Type B pancreatic cell (in vitro differentiated cells): ENCODE measurements at places on chromosomes 4 and X.

- DNase-seq, result no peak
Measured at GRCh38 chr4:78612398-78613178, 61.0 kb downstream of the ANXA3 start.

- DNase-seq, result no peak
Measured at GRCh38 chrX:23331701-23332100, 2.9 kb upstream of the PTCHD1 start.

DNA sequence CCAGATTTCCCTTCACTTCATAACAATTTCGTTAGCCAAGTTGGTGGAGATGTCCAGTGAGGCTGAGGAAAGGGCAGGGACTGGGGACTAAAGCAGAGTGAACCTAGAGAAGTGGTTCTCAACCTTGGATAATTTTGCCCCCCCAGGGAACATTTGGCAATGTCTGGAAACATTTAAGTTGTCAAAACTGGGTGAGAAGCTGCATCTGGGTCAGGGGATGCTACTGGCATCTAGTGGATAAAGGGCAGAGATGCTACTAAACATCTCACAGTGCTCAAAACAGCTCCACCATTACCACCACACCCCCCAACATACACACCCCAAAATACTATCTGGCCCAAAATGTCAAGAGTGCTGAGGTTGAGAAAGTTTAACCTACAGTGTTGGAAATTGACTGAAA, 32.0 kb upstream of the FGF16 start:
- DNase-seq, result no peak

- DNase-seq, result no peak
Measured at GRCh38 chr4:35939751-35940150, 304.6 kb downstream of the ARAP2 start.

DNA sequence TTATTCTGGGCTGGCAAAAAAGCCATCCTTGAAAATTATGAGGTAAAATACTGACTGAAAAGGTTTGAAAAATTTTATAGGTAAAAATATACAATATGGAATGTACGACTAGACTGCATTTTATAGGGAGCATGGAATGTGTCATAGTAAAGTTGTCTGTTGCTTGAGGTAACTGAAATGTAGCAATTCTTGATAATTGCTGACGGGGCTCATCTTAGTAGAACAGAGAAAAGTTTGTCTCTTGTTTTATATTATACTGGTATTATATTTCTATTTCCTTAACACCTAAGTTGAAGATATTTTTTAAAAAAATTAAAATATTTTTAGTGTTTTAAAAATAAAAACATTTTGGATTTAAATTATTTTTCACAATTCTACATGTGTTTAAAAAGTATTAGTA, 11.0 kb downstream of the GRIA2 start:
- no peak for DNase-seq

- no peak for DNase-seq
Measured at GRCh38 chr4:159009521-159009920, 93.4 kb upstream of the RAPGEF2 start.

DNA sequence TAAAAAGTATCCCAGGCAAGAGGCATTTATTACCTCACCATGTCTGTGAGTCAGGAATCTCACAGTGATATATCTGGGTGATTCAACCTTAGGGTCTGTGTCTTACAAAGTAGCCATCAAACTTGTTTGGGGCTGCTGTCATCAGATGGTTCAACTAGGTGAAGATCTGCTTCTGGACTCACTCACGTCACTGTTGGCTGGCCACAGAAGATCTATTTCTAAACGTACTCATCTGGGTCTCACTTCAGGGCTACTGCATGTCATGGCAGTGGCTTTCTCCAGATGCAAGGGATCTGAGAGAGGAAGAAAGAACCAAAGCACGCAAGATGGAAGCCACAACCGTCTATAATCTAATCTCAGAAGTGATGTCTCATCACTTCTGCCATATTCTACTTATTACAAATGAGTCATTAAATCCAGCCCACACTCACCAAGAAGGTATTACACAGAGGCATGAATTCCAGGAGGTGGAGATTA, 267.8 kb upstream of the ANKRD50 start:
- no peak for DNase-seq

- DNase-seq, result no peak
Measured at GRCh38 chr4:113209153-113209552, 159.7 kb downstream of the ANK2 start.

DNA sequence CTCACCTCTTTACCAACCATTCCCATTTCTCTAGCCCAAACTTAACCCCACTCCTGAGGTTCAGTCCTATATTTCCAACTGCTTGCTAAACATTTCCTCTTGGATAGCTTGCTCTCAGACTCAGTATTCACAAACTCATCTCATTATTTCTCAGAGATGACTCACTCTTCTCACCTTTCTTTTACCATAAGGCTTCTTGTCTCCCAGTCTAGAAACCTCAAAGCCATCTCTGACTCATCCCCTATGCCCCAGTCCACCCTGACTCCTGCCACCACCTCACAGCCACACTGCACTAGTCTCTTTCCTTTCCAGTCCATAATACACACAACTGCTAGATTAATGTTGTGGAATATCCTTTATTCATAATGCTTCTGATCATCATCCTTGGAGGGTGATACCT, 4.8 kb downstream of the FRMPD3 start:
- no peak for DNase-seq

DNA sequence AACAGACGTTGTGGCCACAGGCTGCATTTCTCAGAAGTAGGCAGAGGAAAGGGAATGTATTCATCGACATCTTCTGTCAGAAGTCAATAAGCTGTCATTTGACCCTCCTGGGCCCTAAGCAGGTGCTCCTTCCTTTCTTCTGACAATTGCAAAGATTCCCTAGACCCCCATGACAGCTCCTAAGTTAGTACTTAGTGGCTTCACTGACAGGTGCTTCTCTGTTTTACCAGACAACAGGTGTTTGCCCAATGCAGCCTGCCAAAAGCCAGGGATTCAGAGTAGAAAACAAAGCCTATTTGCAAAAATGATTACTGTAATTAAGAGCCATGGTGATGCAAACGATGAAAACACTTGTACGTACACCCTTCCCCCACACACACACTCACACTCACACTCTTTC, 7.5 kb upstream of the FGF5 start:
- no peak for DNase-seq

DNA sequence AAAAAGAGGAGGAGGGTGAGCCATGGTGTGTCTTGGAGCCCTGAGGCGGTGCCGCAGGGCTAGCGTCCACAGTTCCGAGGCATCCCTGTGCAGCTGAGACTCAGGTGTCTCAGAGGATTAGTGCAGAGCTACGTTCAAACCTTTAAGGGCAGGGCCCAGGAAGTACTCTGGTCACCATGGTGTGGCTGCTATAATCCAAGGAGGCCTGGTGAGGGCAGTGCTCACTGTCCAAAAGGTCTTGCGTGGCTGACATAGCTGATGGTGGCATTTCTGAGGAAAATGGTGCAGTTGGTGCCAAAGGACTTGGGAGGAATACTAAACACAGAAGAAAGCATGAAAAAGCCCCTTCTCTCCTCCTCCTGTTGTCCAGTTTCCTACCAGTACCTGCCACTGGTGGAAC, 146.9 kb downstream of the DCHS2 start:
- DNase-seq, result no peak

DNA sequence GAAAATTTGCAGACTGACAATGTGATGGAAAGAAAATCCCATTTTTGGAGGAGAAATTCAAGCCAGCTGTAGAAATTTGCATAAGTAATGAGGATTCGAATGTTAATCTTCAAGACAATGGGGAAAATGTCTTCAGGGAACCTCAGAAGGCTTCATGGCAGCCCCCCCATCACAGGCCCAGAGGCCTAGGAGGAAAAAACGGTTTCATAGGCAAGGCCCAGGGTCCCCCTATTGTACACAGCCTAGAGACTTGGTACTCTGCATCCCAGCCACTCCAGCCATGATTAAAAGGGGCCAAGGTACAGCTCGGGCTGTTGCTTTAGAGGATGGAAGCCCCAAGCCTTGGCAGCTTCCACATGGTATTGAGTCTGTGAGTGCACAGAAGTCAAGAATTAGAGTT, 303.6 kb upstream of the PCDH7 start:
- no peak for DNase-seq

DNA sequence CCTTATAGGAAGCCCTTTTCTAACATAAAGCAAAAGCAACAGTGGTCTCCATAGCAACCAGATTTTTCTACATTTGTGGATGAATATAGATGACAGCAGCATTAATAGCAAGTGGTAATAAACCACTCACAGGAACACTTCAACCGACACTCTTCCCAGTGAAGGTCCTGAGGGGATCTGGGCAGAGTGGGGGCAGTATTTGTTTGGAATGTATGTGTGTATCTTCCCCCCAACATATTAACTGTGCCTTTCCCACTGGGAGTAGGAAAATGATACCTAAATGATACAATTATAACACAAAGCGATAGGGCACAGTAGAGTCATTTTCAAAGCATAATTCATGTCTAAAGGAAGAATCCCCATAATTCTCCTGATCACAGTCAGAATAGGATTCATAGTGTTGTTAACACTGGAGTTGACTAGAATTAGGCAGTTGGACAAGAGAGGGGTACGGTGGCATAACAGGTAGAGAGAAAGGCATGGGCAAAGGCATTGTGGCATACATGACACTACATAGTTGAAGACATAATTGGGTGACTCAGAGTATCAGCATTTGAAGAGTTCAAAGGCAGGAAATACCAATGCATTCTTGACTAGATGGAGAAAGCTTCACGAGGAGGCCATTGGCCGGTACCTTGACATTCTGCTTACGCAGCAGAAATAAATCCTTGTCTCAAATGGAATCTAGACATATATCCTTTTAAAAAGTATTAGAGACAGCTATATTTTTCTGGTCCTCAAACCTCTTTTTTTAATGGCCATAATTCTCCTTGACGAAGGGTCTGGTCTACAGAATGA, 15.2 kb downstream of the CAPN6 start:
- DNase-seq, result no peak

DNA sequence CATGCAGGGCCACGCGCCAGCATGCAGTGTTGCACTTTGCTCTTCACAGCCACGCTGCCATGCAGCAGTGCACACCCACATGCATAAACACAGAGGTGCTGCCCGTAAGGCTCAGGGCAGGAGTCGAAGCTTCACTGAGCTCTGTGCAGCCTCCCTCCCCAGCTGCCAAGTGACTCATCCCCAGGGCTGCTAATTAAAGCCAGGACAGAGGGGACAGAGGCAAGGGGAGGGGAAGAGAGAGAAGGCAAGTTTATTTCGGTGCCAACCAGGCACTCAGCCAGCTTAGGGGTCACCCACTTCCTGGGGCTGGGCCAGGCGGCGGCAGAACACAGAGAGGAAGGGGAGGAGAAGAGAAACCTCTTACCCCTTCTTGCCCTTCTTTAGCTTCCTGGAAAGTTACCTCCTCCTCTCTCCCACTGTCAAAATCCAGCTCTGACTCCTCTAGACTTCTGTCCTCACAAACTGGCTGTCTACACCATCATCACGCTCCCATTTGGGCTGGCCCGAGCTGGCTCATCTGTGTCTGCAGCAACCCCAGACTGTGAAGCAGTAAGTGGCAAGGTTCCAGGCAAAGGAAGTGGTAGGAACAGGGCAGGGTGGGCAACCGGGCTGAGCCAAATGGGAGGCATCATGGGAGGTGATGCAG, 6.2 kb upstream of the IQSEC2 start:
- no peak for DNase-seq

DNA sequence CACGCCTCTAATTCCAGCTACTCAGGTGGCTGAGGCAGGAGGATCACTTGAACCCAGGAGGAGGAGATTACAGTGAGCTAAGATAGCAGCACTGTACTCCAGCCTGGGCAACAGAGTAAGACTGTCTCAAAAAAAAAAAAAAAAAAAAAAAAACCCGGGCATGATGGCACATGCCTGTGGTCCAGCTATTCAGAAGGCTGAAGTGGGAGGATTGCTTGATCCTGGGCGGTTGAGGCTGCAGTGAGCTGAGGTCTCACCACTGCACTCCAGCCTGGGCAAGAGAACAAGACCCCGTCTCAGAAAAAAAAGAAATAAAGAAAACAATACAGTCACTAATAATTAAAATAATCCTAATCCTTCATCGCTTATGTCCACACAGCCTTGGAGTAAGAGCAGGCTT, 68.1 kb downstream of the APBB2 start:
- DNase-seq, result no peak

DNA sequence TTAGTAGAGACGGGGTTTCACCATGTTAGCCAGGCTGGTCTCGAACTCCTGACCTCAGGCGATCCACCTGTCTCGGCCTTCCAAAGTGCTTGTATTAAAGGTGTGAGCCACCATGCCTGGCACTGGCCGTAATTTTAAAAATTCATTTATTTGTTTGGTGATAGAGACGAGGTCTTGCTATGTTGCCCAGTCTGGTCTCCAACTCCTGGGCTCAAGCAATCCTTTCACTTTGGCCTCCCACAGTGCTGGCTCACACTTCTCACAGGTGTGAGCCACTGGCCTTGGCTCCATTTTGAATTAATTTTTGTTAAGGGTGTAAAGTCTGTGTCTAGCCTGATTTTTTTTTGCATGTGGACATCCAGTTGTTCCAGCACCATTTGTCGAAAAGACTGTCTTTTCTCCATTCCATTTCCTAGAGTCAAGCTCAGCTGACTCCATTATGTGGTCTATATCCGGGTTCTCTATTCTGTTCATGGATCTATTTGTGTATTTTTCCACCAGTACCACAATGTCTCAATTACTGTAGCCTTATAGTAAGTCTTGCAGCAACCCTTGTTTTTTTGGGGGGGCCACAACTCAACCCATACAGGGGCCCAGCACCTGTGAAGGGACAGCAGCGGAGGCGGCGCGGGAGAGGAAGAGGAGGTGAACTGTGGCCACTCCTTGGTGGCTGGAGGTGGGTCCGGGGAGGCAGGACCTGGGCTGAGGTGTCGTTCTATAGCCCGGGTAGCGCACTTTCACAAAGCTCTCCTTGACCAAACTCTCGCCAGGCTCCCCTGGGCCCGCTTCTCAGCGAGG, 1.5 kb upstream of the NSD2 start:
- no peak for DNase-seq

- DNase-seq, result no peak
Measured at GRCh38 chrX:119783026-119783425, 8.4 kb downstream of the RPL39 start.

DNA sequence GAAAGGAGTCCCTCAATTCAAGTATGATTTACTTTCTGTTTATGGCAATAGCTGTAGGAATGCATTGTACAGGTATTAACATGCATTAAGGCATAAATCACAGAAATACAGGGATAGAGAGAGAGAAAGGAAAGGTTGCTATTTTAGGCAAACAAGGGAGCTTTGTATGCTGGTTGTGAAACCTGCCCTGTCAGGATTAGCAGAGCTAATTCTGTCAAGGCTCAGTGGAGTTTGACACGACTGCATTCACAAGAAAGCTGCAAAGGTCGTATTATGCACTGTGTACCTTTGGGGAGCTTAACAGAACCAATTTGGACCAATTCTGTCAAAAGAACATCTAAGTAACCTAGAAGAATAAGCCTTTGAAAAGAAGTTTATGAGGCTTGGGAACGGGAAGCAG, 239.3 kb downstream of the GRIA2 start:
- DNase-seq, result no peak

- peak; percentile 71 for DNase-seq
Measured at GRCh38 chr4:52751487-52751911, 274 bp upstream of the ERVMER34-1 start.

GRCh38 chrX:143800150-143800549, 79.6 kb upstream of the SPANXN2 start:
- DNase-seq, result no peak
